ENCODE measurements at places on chromosomes 4 and X.

GRCh38 chrX:114006664-114007063, 577.2 kb upstream of the HTR2C start:
- no peak for DNase-seq

DNA sequence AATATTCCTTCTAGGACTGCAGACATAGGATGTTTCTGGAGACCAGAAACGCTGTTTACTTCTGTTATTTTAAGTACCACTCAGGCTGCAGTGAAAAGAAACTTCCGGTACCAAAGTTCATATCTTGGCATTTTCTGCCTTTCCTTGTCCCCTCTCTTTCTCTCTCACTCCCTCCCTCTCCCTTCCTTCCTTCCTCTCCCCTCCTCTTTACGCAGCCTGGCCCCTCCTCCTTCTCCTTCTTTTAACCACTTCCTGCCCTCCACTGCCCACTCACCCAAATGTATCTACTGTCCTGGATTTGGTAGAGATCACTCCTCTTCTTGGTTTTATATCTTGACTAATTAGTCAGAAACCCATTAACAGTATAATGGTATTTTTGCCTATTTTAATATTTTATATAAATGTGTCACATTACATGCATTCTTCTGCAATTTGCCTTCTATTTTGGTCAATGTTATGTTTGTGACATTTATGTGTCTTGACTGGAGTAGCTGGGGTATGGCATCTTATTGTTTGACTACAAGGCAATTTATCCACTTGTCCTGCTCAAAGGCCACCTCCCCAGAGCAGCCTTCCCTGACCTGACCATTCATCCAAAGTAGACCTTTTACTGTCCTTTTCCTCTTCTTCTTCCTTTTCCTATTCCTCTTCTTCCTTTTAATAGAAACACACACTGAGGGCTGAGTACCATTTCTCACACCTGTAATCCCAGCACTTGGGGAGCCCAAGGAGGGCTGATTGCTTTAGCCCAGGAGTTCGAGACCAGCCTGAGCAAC, 56.9 kb downstream of the BCOR start:
- no peak for DNase-seq

GRCh38 chr4:56183344-56183959, 203.8 kb downstream of the AASDH start:
- no peak for DNase-seq

DNA sequence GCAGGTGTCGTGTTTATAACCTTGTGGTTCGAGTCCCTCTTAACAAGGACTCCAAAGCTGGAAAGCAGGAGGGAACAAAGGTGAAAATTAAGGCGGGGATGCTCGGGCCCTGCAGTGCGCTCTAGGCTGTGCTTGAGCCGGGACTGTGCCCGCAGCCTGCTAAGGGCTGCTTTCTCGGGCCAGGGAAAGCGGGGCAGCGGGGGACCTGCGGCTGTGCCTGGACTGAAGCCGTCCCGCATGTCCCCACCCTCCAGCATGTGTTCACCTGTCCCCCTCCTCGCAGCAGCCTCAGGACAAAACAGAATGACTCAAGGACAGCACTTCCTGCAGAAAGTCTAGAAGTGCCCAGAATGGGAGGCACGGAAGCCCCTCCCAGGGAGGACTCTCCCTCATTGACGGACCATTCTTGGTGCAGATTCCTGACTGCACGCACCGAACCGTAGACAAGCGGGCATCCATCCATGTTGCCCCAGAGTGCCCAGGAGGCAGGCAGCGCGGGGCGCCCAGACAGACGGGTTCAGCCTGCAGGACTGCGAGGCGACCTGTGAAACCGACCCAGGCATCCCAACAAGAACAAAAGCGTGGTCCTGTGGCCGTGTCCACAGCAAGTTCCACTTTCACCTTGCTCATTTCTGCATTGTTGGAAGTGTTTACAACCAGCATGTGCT, 342.9 kb downstream of the MAGEB5 start:
- no peak for DNase-seq

DNA sequence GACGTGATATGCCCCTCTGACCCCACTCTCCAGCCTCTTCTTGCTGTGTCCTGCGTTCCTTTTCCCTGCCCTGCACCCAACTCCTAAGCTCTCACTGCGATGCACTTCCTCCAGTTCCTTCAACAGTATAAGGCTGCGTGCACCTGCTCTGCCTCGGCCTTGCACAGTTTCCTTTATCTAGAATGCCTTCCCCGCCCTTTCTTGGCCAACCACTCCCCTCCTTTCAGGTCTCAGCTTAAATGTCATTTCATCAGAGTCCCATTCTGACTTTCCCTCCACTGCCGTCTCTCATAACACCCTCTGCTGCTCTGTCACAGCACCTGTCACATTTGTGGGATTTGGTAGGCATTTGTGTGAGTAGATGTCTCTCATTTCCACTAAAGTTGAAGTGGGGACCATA, 58.4 kb upstream of the NEIL3 start:
- DNase-seq, result no peak

DNA sequence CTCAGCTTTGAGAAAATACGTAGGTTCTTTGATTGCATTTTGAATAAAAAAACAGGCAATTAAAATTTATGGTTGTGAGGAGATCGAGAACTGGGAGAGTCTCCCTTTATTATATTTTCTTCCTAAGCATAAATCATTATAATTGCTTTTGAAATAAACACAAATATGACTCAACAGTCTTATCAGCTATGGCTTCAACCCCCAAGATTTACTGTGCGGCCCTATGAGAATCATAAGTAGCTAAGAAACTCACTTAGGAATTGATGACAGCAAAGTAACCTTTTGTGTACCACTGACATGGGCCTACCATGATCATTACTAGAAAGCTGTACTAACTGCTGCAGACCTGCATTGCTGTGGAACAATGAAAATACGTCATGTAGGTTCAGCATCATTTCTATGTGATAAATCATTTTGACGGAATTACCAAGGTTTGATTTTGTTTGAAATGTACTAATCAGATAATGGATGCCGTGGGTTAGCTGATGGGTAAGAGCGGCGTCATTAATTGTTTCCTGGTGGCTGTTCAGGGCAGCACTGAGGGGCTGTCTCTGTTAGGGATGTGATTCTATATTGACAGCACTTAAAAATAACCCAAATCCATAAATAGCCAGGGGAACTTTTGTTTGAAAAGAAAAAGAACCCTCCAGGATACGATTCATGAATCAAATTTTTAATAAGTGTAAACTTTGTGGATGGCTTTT, 51.5 kb upstream of the GPRIN3 start:
- no peak for DNase-seq

DNA sequence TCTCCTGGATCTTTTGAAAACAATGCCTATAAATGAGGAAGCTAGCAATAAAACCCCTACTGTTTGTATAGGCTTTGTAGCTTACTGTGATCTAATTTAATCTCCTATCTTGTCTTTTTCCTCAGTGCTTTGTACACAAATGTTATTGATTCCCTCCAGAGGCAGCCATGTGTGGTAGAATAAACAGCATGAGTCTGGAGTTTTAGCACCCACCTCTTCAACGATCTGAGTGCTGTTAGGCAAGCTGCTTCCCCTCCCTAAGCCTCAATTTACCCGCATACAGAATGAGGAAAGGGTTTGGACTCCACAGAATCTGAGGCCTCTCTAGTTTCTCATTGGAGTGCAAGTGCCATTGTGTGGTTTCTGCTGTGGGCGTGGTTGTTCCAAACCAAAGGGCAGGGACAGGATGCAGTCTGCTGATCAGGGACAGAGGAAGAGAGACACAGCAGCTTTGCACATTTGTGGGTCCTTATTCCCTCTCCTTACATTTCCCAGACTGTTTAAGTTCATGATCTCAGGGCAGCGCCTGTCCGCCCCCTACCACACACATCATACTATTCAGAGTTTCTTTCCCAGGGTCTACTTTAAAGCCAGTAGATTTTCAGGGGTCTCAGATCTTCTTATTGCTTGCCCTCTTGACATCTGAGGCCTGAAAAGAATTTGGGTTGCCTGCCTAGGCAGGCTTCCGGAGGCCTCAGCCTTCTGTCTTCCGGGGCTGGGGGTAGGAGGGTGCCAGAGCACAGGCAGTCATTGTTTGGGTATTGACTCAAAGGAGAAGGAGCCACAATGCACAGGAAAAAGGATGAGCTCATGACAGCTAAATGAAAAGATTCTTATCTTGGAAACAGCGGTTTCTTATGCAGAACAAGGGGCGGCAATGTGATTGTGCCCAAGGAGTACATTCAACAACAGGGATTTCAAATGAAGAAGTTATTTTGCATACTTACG, 114.9 kb upstream of the TEX13D start:
- DNase-seq, result no peak

GRCh38 chrX:8579602-8580001, 115.0 kb downstream of the VCX3B start:
- DNase-seq, result no peak

GRCh38 chrX:16573781-16574180, 76.2 kb upstream of the S100G start:
- no peak for DNase-seq

- DNase-seq, result no peak
Measured at GRCh38 chr4:110869114-110869513, 246.2 kb upstream of the PITX2 start.

DNA sequence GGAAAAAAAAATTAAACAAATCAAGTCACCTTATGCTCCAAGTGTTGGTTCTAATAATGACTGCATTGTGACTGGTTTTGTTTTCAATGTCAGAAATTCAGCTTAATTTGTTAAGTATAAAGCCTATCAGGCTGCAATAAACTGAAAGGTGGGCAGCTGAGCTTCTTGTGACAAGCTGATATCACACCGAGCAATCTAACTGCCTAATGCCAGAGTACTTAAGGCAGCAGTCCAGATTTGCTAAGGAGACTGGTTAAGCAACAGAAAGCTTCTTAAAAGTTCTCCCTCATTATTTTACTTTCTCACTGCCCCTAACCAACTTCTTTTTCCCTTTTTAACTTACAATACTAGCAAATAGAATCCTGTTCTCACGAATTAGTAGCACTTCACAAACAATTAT, 201.0 kb downstream of the MAB21L2 start:
- DNase-seq, result no peak

DNA sequence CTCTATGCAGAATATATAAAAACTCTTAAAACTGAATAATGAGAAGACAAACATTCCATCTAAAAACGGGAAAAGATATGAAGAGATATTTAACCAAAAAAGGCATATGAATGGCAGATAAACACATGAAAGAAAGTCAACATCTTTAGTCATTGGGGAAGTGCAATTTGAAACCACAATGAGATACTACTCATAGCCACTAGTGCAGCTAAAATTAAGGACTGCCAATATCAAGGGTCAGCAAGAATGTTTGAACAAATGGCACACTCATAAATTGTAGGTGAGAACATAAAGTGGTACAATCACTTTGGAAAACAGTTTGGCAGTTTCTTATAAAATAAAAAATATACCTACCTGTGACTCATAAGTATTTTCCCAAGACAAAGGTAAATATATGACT, 534.9 kb upstream of the DIPK2B start:
- no peak for DNase-seq

GRCh38 chrX:109125304-109125703, 356.6 kb downstream of the GUCY2F start:
- DNase-seq, result no peak

- no peak for DNase-seq
Measured at GRCh38 chrX:75989806-75990590, 182.9 kb upstream of the PBDC1 start.

DNA sequence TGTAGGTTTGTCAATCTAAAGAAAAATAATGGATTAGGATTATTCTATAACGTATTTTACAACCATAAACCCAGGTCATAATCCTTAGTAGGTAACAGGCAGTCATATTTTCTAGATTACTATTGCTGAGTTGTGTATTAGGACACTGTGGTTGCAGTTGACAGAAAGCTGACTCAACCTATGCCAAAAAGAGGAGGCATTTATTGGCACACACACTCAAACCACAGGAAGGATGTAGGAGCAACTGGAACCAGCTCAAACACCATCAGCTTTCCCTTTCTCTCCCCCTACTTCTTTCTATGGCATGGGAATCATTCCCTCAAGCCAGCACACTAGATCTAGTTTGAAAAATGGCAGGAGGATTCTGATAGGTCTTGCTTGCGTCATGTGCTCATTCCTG, 136.4 kb upstream of the FAM9C start:
- no peak for DNase-seq

DNA sequence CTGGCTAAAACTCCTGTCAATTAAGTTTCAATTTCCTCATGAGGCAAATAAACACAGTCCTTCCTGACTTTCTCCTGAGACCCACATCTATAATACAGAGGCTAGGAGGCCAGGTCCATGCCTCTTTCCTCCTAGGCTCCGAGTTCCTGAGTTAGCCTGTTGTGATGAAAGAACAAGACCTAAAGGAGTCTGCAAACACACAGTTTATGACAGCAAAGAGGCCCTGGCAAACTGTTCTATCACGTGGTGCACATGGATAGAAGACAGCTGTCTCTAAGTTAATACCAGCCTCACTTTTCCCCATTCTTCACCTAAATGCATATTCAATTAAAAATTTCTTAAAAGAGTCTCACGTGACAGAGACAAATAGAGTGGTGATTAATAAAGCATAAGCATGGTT, 145.2 kb downstream of the TET2 start:
- DNase-seq, result no peak

DNA sequence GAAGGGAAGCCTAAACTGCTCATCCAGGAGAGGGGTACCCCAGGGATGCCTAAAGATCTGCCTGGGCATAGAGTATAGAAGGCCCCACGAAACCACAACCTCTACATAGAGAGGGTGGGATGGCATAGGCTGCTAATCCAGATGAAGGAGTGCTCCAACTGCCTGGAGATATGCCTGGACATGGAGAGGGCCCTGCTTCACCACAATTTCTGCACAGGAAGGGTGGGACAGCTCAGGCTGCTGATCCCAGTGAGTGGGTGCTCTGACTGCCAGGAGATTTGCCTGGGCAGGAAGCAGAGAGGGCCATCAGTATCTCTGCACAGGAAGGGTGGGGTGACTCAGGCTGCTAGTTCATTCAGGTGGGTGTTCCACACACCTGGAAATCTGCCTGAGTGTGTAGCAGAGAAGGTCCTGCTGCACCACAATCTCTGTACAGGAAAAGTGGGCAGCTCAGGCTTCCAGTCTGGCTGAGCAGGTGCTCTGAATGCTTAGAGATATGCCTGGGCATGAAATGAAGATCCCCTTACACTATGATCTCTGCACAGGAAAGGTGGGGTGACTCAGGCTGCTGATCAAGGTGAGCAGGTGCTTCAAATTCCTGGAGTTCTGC, 61.1 kb downstream of the ZNF518B start:
- no peak for DNase-seq

- no peak for DNase-seq
Measured at GRCh38 chr4:184453365-184454160, 20.8 kb downstream of the IRF2 start.

DNA sequence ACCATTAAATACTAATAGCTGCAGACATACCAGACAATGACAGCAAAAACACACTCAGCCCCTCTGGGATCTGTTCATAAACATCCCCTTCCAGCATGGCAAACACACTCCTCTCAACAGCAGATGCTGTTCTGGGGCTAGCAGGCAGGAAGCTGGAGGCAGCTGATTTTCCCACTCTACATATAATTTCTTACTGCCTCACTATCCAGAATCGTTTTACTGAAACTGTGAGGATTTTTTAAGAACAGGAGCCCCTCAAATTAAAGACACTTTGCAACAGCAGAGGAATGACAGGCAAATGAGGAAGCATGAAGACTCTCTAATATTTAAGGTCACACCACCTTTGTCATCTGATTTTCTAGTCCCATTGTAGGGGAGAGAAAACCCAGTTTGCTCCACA, 2.2 kb downstream of the MAPK10 start:
- no peak for DNase-seq

Measured in progenitor cell of endocrine pancreas (in vitro differentiated cells).